ENCODE measurements at places on chromosomes 16 and 17. TPM values are rescaled to one million over a fixed set of nuclear protein-coding genes. Genes with fewer than 3 reads are reported as not detected.

Gene ZFPM1
- 9.2 TPM for total RNA-seq

Gene MC1R
- total RNA-seq: 5.2 TPM

Gene DNAH17
- total RNA-seq: not detected

Gene ASGR1
- total RNA-seq: 0.52 TPM
